OCI-LY7 (cell line): ENCODE measurements at places on chromosomes 2 and 18. TPM values are rescaled to one million over a fixed set of nuclear protein-coding genes. Genes with fewer than 3 reads are reported as not detected.

The RAD51AP2 gene
- 0.09 TPM in 1 of 2 replicates, not detected in the other for total RNA-seq

The CTLA4 gene
- not detected in 2 replicates for total RNA-seq

The CIB4 gene
- total RNA-seq = not detected in 2 replicates

DNA sequence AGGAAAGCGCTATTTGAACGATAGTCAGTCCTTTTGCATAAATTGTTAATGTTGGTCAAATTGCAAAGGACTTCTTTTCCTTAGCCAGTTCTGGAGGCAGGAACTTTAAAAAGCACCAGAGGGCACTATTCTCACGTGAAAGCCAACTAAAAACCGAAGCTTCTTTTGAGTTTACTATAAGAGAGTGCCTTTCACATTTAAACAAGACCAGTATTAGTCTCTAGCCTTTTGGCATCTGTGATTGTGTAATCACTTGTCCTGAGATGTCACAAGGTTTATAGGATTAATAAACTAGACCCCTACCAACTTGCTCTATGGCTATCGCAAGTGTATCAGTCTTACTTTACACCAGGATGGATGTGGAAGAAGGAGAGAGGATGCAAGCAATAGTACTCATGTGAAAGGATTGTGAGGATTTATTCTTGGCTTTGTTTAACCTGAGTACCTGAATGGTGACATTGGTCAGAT, 14.4 kb upstream of the STAT4 start:
- DNase-seq = peak; percentile 4

DNA sequence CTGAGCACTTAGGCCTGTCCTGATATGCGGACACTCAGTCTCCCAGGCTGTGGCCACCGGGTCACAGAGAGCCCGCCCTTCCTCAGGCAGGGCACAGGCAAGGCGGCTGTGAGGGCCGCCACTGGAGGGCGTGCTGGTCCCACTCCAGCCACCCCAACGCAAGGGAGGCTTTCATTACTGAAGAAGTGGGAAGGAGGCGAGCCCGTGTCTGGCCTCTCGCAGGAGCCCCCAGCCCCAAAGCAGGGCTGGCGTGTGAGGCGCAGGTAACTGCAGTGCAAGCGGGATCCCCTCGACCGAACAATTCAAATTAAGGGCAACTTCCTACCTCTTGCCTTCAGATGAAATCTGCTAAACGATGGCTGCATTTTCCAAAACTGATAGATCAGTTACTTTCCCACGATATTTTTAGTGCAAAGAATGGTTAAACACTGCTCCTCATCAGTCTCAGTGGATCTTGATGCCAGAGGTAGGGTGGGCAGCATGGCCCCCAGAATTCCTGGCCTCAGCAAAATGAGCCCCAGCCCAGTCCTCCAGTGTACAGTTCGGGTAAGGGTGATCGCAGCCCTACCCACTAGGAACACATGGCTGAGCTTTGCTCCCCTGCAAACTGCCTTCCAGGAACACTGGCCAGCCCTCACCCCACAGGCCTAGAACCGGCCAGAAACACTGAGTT, 97.2 kb downstream of the SEPTIN10 start:
- DNase-seq = no peak
